NCI-H524 treated with DMSO at 0.1 percent for 48 hours (cell line): ENCODE measurements at places on chromosomes 2 and 18.

DNA sequence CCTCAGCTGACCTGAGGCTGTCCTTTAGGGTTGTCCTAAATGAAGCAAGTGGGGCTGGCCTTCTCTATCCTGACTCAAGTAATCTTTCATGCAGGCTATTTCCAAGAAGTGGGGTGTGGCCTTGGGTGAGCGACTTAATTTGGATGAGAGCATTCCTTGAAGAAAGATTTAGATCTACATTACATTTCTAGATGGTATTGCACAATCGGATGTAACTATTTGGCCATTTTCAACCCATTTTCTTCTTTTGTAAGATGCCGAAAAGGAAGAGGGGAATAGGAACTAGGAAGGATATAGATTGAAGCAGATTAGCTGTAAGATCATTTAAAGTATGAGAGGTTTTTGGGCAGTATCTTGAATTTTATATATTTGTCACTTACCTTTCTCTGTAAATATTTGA lies 746.3 kb downstream of the MBD2 start:
- no peak for DNase-seq

DNA sequence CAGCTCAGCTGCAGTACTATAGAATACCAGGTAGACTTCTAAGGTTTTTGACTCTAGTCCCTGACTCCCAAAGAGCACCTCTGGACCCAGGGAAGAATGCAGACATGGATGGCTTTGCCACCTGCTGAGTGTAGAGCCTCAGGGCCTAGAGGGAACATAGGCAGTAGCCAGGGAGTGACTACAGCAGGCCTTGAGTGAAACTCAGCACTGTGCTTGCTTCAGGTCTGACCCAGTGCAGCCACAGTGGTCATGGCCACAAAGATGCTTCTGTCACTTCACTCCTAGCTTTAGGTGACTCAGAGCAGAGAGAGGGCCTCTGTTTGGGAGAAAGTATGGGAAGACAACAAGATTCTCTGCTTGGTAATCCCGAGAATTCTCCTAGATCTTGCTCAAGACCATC lies 162.2 kb upstream of the ITGA4 start:
- DNase-seq, result no peak

GRCh38 chr18:78123144-78123909 lies 856.3 kb upstream of the SALL3 start:
- DNase-seq, result no peak

GRCh38 chr2:100013892-100014677 lies 128.3 kb downstream of the AFF3 start:
- no peak for DNase-seq

GRCh38 chr18:78692105-78692504 lies 287.5 kb upstream of the SALL3 start:
- no peak for DNase-seq

DNA sequence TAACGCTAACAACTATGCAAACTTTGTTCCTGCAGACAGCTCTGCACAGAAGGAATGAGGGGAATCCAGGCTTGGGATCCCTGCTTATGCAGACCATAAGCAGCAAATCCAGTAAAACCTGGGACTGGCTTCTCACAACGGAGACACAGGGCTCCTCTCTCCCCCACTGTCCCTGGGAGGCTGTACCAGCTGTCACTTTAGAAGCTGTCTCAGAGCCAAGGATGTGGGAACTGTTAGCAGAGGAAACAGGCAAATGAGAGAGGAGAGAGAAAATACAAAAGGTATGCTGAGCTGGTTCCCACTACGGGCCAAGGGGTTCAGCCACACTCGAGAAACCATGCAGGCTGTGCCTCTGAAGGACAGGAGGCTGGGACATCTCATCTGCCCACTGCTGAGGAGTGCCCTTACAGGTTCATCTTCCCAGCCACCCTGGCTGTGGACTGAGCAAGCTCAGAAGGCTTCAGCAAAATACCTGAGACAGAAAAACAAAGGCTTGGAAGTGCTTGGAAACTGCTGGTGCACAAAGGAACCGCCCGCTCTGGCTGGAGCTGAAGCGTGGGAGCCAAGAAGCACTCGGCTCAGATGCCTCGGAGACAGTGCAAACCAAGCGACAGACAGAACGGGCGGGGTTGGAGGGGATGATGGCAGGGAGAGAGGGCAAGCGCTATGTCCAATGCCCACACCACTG lies 72.5 kb downstream of the FAM210A start:
- no peak for DNase-seq
